ENCODE measurements at places on chromosomes 4 and X. TPM values are rescaled to one million over a fixed set of nuclear protein-coding genes. Genes with fewer than 3 reads are reported as not detected.

DNA sequence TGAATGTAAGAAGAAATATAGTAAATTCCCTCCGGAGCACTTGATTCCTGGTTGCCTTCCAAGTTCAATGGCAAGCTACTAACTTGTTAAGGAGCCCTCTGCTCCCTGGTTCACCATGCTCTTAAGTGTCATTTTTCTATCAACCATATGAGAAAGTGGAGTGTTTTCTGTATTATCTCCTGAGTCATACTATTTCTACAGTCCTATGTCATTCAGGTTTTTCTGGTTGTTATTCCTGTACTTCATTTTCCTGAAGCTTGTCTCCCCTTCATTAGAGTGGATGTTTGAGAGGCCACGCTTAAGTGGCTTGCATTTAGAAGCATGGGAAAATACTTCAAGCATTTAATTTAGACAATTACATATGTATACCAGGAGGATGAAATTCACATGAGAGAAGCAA lies 14.7 kb upstream of the EPGN start:
- DNase-seq: no peak

FAM47A gene
- total RNA-seq: not detected

GRCh38 chrX:150503898-150504219 lies 64.6 kb upstream of the MTM1 start:
- DNase-seq: peak; percentile 34

DNA sequence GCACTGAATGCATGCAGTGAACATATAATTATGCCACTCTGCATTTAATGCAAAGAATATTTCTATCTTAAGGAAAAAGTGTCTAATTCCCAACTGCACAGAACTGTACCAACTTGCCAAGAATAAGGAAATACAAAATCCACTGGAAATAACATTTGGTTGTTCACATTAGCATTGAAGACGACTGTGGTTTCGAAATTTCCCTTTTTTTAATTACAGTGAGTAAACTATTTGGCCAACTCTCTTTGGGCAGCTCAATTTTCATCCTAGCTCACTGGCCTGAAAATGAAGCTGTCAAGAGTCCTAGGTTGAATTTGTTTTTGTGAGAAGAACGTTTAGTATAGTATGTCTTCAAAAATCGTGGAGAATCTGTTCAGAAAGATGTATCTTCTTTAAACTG lies 81.6 kb upstream of the MID1 start:
- DNase-seq: no peak

UGT2B15 gene
- not detected for total RNA-seq

DNA sequence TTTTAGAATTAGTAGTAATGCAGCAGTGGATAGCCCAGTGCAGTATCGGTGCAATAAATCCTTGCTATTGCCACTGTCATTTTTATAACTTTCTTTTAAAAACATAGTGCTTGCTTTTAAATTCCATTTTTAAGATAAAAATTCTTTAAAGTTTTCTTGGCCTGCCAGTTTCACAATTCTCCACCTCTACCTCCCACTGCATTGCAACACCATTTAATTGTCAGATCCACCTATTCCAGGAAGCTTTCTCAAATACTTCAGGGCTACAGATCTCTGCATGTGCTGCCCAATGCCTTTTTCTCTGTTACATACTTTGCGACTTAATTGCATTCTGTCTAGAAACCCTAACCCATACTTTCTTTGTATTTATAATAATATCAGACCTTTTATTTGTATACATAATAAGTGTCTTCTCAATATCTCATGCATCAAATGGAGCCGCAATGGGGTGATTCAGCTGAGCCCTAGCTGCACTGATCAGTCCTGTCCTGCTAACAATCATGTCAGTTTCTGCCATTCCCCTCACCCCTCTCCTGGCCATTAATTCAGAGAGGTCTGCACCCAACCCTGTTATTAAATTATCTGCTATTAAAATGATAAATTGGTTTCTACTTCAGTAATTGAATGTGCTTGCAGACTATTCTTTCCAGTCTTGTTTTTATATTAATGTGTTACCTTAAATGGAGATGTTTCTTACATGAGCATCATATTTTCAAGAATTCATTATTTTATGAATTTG lies 193.1 kb downstream of the SLIT2 start:
- no peak for DNase-seq

DNA sequence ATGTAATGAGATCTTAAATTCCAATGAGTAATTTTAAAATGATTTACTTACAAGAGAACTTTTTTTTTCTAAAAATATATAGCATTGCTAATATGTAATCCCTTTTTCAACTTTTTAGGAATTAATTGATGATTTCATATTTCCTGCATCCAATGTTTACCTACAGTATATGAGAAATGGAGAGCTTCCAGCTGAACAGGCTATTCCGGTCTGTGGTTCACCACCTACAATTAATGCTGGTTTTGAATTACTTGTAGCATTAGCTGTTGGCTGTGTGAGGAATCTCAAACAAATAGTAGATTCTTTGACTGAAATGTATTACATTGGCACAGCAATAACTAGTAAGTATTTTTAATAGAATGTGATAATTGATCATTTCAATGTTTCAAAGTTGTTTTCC lies 113.2 kb downstream of the USP9X start:
- DNase-seq: no peak

- DNase-seq: no peak
Observed at GRCh38 chr4:182583703-182584415, 333.3 kb downstream of the DCTD start.

GRCh38 chr4:81745050-81745449 lies 273.3 kb upstream of the RASGEF1B start:
- DNase-seq: no peak
